Memory B cell (primary cell): ENCODE measurements at places on chromosomes 16 and 17.

GRCh38 chr16:80569440-80570105 lies 28.8 kb downstream of the DYNLRB2 start:
- peaks cover 15% of the 10 kb centered on the region for H3K27me3 ChIP-seq
- H3K27ac ChIP-seq: no peak overlapping the region
- no peaks in the 10 kb centered on the region for H3K36me3 ChIP-seq
- peaks cover 8% of the 10 kb centered on the region for H3K4me1 ChIP-seq
- no peak for DNase-seq

DNA sequence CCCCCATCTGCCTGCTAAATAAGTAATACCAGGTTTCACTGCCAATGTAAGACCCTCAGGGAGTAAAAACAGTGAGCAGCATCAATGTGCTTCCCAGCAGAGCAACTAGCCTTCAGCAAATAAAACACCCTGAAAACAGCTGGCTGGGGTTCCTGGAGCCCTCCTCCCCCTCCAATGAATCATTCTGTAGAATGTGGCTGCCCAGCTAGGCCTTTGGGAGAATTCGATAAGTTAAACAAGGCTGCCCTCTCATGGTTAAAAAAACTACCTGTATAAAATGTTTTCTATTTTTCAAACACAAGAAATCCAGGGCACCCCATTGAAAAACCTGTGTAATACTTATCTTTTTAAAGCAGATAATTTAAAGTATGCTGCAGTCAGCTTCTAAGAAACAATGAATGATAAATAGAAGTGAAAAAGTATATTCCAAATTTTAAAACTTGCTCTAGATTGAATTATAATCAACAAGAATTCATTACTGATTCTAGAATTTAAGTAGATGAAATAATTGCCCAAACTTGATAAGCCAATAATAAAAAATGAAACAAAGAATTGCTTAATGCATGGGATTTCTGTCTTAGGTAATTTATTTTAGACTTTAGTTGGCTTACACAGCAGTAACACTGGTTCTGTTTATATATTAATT lies 9.4 kb upstream of the TOM1L1 start:
- no peak overlapping the region for H3K27ac ChIP-seq
- peaks cover 6% of the 10 kb centered on the region for H3K27me3 ChIP-seq
- no peak overlapping the region for H3K4me3 ChIP-seq
- no peak for DNase-seq
- H3K36me3 ChIP-seq: no peaks in the 10 kb centered on the region

- H3K36me3 ChIP-seq: peaks cover 21% of the 10 kb centered on the region
- no peaks in the 10 kb centered on the region for H3K27me3 ChIP-seq
- DNase-seq: no peak
- no peak overlapping the region for H3K27ac ChIP-seq
- H3K4me1 ChIP-seq: no peaks in the 10 kb centered on the region
Observed at GRCh38 chr16:290681-291405, 7.9 kb downstream of the PDIA2 start.

GRCh38 chr16:58365623-58366022 lies 26.6 kb upstream of the GINS3 start:
- no peak overlapping the region for H3K27ac ChIP-seq
- no peaks in the 10 kb centered on the region for H3K4me1 ChIP-seq
- H3K27me3 ChIP-seq: peaks cover 16% of the 10 kb centered on the region
- no peak for DNase-seq

- no peak overlapping the region for H3K27ac ChIP-seq
- peaks cover 5% of the 10 kb centered on the region for H3K36me3 ChIP-seq
- H3K4me1 ChIP-seq: peaks cover 3% of the 10 kb centered on the region
- DNase-seq: no peak
- peaks cover 21% of the 10 kb centered on the region for H3K27me3 ChIP-seq
Observed at GRCh38 chr16:71303938-71304337, 14.7 kb upstream of the CMTR2 start.

DNA sequence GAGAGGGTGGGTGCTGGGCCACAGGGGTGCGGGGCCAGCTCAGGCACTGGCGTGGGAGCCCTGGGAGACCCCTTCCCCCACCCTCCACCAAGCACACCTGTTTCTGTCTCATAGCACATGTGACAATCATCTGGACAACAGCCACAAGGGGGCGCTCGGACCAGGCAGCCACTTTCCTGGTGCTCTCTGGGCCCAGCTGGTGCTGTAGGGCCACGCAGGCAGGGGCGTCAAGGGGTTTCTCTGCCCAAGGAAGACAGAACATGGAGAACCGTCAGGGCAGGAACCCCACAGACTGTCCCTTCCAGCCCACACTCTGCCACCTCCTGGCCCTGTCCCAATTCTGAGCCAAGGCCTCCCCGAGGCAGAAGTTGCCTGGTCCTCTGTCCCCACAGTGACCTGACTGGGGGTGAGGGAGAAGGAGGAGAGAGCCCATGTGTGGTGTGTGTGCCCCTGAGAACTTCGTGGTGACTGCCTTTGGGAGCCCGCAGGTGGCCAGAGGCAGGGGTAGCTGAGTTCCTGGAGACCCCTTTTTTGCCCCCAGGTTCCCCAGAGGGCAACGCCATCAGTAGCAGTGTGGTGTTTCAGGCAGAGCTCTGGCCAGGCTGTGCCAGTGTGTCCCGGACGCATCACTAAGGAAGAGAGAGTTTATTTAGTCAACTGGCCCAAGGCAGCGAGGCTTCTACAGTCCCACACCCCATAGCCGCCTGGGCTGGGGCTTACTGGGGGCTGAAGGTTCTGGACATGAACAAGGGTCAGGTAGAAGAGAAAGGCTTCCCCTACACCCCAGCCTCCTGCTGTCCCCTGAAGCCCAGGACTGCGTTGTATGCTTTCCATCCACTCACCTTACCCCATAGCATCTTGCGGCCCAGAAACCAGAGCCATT lies 3.1 kb upstream of the SETD6 start:
- H3K36me3 ChIP-seq: no peaks in the 10 kb centered on the region
- peaks cover 12% of the 10 kb centered on the region for H3K4me1 ChIP-seq
- no peak overlapping the region for H3K4me3 ChIP-seq
- no peak overlapping the region for H3K27ac ChIP-seq

GRCh38 chr16:4113358-4114256 lies 2.6 kb downstream of the ADCY9 start:
- no peak for DNase-seq
- no peak overlapping the region for H3K27ac ChIP-seq
- peaks cover 15% of the 10 kb centered on the region for H3K4me1 ChIP-seq
- peaks cover 1% of the 10 kb centered on the region for H3K27me3 ChIP-seq
- H3K4me3 ChIP-seq: peak overlapping the region; percentile 54

- DNase-seq: no peak
- H3K4me1 ChIP-seq: no peaks in the 10 kb centered on the region
- no peak overlapping the region for H3K4me3 ChIP-seq
- H3K36me3 ChIP-seq: peaks cover 14% of the 10 kb centered on the region
Observed at GRCh38 chr17:704111-704864, 10.4 kb downstream of the VPS53 start.

- no peak overlapping the region for H3K4me3 ChIP-seq
- no peak for DNase-seq
- H3K27me3 ChIP-seq: peaks cover 32% of the 10 kb centered on the region
- no peaks in the 10 kb centered on the region for H3K36me3 ChIP-seq
Observed at GRCh38 chr16:86287664-86288201, 222.6 kb upstream of the FOXF1 start.

DNA sequence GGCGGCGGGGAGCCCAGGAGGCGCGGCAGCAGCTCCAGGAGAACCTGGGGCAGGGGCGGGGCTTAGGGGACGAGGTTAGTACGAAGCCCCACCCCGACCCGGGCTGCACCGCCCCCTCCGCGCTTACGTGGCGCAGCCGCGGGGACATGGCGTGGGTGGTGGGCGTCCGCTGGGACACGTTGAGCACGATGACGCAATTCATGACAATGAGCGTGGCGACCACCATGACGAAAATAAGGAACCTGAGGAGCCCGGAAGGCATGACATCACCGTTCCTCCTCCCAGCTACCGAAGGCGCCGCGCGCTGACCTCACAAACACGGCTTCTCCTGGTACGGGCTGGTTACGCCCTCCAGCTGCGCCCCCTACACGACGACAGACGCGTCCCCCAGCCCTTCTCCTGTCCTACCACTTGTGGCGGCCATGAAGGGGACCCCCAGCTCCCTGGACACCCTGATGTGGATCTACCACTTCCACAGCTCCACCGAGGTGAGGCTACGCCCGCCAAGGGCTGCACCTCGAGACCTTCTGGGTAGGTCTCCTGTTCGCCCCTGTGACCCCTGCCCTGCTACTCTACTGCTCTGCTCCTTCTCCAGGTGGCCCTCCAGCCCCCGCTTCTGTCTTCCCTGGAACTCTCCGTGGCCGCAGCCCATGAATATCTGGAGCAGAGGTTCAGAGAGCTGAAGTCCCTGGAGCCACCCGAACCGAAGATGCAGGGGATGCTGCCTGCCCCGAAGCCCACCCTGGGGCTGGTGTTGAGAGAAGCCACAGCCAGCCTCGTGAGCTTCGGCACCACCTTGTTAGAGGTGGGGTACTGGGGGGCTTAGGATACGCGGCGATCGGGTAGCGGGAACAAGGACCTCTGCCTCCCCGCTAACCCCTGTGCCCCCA lies at the start of gene C17orf107:
Gene C17orf107, plus strand, starts transcription at position 196 of the 890 bp plus-strand sequence. Its CDS starts 227 bp downstream, at position 423.
- peak; percentile 89 for DNase-seq
- H3K4me3 ChIP-seq: peak within 1 kb of the TSS; percentile 86
- H3K27ac ChIP-seq: peak within 1 kb of the TSS; percentile 92

GRCh38 chr17:19648475-19649273 lies at the start of gene ALDH3A2:
Gene ALDH3A2, plus strand, starts transcription at chr17:19648751. Its CDS starts 221 bp downstream, at chr17:19648972.
- peak within 1 kb of the TSS; percentile 99 for H3K4me3 ChIP-seq
- peaks cover 10% of the 10 kb centered on the region for H3K36me3 ChIP-seq
- H3K27me3 ChIP-seq: no peaks in the 10 kb centered on the region
- H3K4me1 ChIP-seq: peaks cover 19% of the 10 kb centered on the region
- peak; percentile 85 for DNase-seq

DNA sequence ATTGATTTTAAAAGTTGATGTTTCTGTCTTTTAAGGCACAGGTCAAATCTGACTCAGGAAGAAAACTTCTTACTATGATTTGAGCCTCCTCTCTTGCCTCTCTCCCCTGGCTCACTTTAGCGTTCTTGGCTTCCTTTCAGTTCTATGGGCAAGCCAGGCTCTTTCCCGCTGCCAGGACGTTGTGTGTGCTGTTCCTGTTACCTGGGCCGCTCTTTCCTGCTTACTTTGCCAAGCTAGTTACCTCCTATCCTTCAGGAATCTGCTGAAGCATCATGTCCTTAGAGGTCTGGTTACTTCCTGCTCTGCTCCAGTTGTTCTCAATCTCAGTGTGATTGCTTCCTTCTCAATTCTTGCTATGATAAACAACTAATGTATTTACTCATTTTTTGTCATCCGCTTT lies 1108.5 kb upstream of the EEF2KMT start:
- no peaks in the 10 kb centered on the region for H3K36me3 ChIP-seq
- no peaks in the 10 kb centered on the region for H3K27me3 ChIP-seq
- no peak overlapping the region for H3K27ac ChIP-seq
- no peak for DNase-seq
- no peaks in the 10 kb centered on the region for H3K4me1 ChIP-seq

- H3K4me3 ChIP-seq: no peak overlapping the region
- H3K27ac ChIP-seq: peak overlapping the region; percentile 69
- no peaks in the 10 kb centered on the region for H3K27me3 ChIP-seq
- H3K4me1 ChIP-seq: peaks cover 42% of the 10 kb centered on the region
Observed at GRCh38 chr17:3796110-3796821, 4.7 kb downstream of the ITGAE start.

- peak; percentile 35 for DNase-seq
- H3K4me3 ChIP-seq: peak overlapping the region; percentile 94
- H3K27ac ChIP-seq: peak overlapping the region; percentile 92
- H3K4me1 ChIP-seq: peaks cover 17% of the 10 kb centered on the region
- H3K27me3 ChIP-seq: no peaks in the 10 kb centered on the region
Observed at GRCh38 chr17:81831957-81832607, 1.0 kb downstream of the MCRIP1 start.

DNA sequence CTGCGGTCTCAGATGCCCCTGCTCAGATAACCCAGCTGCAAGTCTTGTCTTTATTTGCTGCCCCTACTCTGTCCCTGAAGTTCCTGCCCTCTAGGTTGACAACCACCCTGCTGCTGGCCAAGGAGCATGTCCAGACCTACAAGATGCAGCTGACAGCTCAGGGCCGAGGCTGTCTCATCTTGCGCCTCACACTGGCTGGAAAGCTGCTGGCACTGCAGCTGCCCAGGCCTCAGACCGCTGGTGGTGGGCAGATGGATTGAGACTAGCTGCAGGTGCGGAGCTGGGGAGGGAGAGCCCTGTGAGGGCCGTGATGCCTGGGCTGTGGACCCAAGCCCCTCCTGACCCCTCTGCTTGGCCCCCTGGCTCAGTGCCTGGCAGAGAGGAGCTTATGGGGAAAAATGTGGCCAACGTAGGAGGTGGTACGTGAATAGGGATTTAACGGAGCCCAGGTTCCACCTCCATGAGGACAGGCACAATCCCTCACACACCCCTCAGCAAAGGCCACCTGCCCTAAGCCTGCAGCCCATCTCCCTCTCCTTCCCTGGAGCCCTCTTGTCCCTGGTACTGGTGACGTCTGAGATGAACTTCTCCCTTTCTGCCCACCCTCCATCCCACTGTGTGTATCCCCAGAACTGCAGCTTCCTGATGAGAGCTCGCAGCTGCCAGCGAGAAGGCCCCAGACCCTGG lies 8.3 kb upstream of the GALK1 start:
- H3K27me3 ChIP-seq: no peaks in the 10 kb centered on the region
- no peak for DNase-seq
- peaks cover 20% of the 10 kb centered on the region for H3K4me1 ChIP-seq
- no peak overlapping the region for H3K4me3 ChIP-seq
- peaks cover 5% of the 10 kb centered on the region for H3K36me3 ChIP-seq
- H3K27ac ChIP-seq: no peak overlapping the region

DNA sequence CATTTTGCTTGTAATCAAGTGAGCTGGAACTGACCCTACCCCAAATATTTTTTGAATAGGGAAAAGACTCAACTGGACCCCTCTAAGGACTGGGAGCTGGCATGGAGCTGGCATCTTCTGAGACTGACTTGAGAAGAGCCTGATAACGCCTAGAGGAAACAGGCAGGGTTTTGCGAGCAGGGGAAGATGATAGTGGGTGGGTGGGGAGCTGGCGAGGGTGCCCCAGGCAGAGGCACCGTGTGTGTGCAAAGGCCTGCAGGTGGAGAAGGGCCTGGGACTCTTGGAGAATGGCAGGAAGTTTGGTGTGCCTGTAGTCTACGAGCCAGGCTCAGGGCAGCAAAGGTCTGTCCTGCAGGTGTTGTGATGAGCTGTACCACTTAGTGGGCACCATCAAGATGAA lies 4.1 kb downstream of the CRISPLD2 start:
- no peak overlapping the region for H3K4me3 ChIP-seq
- H3K27me3 ChIP-seq: peaks cover 37% of the 10 kb centered on the region
- no peak for DNase-seq
- peaks cover 2% of the 10 kb centered on the region for H3K36me3 ChIP-seq
